CD4-positive, alpha-beta T cell treated with Interleukin-15 for 1 hour (primary cell): ENCODE measurements at places on chromosomes 5 and 9.

GRCh38 chr5:91121347-91121993 is 261.6 kb downstream of the ARRDC3 start:
- DNase-seq, result no peak

GRCh38 chr5:171579976-171580411 is 160.5 kb downstream of the FGF18 start:
- DNase-seq, result no peak

- DNase-seq, result no peak
Measured at GRCh38 chr9:20307621-20308020, 314.7 kb downstream of the MLLT3 start.

DNA sequence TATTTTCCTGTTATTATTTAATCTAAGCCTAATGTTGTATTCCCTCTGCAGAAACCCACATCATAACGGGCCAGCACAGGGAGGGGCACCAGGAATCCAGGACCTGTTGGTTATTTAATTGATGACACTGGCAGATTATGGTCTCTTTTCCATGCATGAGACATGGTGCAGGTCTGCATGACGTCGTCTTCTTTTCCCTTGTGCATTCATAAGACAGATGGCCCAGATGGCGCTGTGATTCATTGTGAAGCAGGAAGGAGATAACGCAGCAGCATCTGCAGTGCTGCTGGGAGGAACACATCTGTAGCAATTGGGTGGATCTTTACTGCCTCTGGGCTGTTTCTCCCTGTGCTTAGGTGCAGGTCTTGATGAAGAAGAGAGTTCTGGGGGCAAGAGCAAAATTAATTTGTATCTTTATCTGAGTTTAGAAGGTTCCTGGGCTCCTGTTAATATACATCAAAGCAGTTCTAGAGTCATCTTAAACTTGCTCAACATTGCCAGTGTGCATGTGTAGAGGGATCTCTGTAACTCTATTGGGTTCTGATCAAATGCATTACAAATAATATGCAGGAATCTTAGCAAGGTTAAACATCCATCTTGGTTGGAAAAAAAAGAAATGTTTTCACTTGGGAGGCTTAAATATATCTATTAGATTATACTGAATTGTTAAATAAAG is 176.1 kb downstream of the PCSK1 start:
- DNase-seq, result no peak

DNA sequence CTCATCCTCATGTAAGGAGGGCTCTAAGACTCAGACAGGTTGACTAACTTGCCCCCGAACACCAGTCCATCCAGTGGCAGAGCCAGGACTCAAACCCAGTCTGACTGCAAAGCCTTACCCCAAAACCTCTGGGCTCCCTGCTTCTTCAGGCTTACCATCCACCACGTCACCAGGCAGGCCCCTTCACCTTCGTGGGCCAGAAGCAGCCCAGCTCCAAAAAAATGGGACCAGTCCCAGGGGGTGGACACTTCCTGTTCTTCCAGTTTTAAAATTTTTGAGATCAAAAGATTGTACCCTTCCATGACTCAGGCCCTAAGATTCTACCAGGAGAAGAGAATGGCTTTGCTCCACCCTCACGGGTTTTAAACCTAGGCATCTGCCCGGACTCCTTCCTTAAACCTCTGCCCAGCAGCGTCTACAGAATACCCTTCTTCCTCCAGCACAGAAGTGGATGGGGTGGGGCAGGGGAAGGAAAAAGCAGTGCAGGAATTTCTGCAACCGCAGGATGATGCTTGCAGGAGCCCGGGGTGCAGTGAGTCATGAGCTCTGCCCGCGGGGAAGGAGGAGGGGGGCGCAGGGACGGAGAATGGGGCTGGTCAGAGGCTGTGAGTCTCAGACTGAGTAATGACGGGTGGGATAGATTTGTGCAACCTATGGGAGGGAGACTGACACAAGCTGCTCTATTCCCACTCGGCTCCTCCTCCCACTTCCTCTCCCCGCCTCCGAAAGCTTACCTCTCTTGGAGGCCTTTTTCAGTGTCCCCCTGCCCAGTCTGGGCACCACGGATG is 50.4 kb upstream of the STXBP1 start:
- DNase-seq, result peak; percentile 82

DNA sequence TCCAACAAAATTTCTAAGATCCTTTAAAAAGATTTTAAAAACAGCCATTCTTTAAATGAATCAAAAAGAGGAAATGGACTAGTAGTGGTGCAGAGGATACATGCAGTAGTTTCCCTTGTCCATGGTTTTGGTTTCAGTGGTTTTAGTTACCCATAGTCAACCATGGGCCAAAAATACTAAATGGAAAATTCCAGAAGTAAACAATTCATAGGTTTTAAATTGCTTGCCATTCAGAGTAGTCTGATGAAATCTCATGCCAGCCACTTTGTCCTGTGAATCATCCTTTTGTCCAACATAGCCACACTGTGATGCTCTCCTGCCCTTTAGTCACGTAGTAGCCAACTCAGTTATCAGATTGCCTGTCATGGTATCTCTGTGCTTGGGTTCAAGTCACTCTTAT is 286.1 kb downstream of the ANXA1 start:
- DNase-seq, result no peak

DNA sequence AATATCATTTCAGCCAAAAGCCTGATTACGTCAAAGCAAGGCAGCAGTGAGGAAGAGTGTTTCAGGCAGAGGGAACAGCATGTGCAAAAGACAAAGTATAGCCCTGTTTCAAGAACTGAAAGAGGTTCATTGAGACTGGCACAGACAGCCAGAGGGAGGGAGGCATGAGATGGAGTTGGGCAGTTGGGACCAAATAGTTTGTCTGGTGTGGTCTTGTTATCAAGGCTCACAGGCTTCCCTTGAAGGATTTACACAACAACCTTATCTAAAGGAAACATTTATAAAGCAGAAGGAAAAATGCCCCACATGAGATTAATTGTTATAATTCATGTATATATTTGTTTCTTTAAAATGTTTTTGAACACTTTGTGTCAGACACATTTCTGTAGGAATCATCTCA is 253.3 kb downstream of the DMAC1 start:
- DNase-seq, result no peak

GRCh38 chr5:112554101-112554977 is 135.3 kb upstream of the EPB41L4A start:
- DNase-seq, result no peak

GRCh38 chr5:173498739-173499470 is 117.5 kb downstream of the BOD1 start:
- DNase-seq, result no peak

GRCh38 chr9:22373636-22374035 is 73.0 kb upstream of the DMRTA1 start:
- no peak for DNase-seq

DNA sequence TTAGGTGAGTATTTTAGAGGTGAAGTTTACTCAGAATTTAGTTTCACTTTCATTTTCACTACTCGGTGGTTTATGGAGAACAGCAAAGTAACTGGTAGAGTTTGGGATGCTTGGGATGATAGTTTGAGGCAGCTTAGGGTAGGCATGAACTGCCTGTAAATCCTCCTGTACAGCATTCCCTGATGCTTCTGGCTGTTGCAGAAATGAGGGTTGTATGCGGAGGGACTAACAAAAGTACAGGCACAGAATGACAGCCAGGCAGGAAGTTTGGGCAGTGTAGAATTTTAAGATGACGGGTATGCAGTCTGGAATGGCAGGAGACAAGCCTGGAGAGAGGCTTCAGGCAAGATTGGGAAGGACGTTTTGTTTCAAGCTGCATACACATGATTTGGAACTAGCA is 48.0 kb upstream of the FAM120AOS start:
- no peak for DNase-seq

- DNase-seq, result no peak
Measured at GRCh38 chr9:109520475-109521132, 22.5 kb upstream of the PTPN3 start.

- DNase-seq, result no peak
Measured at GRCh38 chr5:90909940-90910339, 351.3 kb downstream of the ADGRV1 start.

- DNase-seq, result no peak
Measured at GRCh38 chr5:141362719-141363118, 1.2 kb upstream of the PCDHGA5 start.

- no peak for DNase-seq
Measured at GRCh38 chr9:34125681-34126206, 754 bp downstream of the DCAF12 start.

- no peak for DNase-seq
Measured at GRCh38 chr9:121955649-121956048, 137.5 kb downstream of the TTLL11 start.

DNA sequence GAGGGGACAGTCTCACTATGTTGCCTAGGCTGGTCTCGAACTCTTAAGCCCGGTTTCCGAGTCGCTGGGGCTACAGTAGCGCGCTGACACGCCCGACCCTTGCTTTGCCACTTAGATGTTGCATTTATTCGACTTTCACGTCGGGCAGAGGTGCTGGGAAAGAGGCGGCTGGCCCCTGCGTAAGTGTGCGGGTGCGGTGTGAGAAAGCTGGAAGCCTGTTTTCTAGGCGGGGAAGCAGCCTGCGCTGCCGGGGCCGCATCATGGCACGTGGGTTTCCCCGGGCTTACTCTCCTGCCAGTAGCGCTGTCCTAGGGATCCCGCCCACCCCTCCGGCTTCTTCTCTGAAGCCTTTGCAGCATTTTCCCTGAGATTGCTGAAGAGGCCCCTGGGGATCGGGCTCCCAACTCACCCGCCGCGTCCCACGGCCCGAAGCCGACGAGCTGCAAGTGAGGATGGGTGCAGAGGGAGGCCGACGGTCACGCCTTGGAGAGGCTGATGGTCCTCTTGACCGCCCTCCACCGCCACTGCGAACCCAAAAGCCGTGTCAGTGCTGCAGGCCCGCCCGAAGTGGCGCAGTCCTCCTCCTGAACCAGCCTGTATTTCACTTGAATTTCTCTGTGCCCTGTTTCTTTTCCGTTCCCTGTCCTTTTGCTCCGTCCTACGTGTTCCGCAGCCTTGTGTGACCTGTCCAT is 5.8 kb upstream of the TRIM41 start:
- peak; percentile 73 for DNase-seq

DNA sequence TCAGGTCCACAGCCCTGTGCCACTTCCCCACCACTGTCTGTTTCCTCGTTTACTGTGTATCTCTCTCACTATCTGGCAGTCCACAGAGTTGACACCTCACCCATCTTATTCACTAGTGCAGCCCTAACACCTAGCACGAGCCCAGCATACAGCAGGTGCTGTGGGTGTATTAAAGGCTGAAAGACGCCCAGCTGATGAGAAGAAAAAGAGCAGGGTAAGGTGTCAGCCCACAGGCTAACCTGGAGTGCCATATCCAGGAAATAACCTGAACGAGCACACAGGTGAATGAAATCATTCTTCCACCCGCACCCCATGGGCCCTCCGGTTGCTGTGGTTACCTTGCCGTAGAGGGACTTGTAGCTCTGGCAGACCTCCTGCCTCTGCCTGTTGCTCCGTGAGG is 18.6 kb downstream of the ANXA6 start:
- DNase-seq, result peak; percentile 52

- no peak for DNase-seq
Measured at GRCh38 chr5:6781716-6782115, 68.5 kb downstream of the TENT4A start.

- DNase-seq, result no peak
Measured at GRCh38 chr5:18220631-18221030, 586.4 kb downstream of the TAF11L14 start.

DNA sequence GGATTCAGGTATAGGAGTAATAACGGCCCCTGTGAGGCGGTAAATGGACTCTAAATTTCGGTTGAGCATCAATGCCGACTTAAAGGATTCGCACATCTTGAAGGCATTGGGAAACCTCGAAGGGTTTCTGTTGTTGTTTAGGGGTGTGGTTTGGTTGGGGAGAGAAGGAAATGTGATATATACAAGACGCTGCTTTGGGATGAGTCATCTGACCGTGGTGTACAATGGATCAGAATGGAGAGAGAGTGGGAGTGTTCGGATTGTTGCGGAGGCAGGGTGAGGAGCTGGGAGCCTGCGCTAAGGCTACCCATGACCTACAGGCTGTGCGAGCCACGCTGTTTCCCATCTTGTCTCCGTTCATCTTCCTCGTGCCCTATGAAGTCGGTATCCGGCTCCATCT is 60.4 kb upstream of the ERCC6L2 start:
- DNase-seq, result no peak

- DNase-seq, result no peak
Measured at GRCh38 chr5:137822158-137822764, 45.4 kb upstream of the MYOT start.

DNA sequence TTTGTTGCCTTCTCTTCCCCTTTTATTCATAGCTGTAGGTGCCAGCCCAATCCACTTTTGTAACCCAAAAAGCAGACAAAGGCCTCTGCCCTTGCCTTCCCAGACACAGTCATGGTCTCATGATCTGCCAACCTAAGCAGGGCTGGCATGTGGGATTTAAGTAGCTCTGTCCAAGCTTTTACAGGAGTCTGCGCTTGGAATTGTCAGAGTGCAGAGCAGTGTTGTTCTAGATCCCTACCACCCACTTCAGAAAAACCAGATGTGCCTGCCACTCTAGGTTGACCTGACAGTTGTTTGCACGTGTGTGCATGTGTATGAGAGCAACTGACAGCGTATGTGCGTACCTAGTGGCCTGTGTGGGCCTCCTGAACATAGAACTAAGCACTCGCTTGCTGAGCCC is 87.8 kb upstream of the SPRY4 start:
- DNase-seq, result no peak

- DNase-seq, result no peak
Measured at GRCh38 chr9:35976726-35977125, 18.8 kb upstream of the OR2S2 start.

- no peak for DNase-seq
Measured at GRCh38 chr5:71974165-71974564, 133.1 kb upstream of the MAP1B start.

DNA sequence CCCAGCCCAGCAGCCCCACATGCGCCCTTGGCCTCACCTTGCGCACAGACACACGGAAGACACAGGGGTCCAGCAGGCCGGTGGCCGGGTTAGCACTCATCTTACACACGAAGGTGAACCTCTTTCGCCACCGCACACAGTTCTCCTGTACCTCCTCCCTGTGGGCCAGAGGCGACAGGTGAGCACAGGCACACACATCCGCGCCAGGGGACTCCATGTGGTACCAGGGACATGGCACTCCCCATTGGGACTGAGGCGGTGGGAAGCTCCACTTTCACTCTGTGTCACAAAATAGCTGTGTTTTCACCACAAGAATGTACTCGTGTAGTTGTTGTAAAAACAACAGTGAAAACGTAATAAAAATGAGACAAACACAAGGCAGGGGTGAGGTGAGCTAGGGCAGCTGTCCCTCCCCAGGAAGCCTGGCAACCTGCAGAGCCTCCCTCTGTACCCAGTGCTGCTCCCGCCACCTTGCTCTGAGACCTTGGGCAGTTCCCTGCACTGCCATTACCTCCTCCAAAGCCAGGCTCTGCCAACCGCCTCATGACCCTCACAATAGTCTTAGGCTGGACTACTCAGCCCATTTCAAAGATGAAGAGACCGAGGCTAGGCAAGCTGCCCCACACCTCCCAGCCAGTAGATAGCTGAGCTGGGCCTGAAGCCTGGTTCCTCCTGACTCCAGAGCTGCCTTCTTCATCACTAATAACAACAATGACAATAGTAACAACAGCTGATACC is 16.3 kb upstream of the DPM2 start:
- DNase-seq, result no peak

- DNase-seq, result no peak
Measured at GRCh38 chr5:45376417-45376816, 319.8 kb downstream of the HCN1 start.
